ENCODE measurements at places on chromosomes 12 and 14.

GRCh38 chr12:72989458-72989947, 717.3 kb downstream of the TRHDE start:
- DNase-seq = no peak

DNA sequence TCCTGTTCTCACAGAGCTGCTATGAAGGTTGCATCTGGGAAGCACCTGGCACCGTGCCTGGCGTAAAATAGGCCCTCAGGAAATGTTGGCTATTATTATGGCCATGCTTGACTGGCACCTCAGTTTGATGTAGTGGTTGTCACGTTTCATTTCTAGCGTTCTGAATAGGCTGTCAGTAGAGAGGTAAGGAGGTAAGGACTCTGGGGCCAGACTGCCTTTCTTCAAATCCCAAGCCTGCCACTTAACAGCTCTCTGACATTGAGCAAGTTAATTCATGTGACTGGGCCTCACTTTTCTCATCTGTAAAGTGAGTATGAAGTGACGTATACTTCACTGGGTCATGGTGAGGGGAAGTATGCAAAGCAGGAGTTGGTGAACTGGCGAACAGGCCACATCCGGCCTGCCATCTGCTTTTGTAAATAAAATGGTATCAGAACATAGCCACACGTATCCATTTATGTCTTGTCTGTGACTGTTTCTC, 196.2 kb downstream of the CACNA1C start:
- no peak for DNase-seq

DNA sequence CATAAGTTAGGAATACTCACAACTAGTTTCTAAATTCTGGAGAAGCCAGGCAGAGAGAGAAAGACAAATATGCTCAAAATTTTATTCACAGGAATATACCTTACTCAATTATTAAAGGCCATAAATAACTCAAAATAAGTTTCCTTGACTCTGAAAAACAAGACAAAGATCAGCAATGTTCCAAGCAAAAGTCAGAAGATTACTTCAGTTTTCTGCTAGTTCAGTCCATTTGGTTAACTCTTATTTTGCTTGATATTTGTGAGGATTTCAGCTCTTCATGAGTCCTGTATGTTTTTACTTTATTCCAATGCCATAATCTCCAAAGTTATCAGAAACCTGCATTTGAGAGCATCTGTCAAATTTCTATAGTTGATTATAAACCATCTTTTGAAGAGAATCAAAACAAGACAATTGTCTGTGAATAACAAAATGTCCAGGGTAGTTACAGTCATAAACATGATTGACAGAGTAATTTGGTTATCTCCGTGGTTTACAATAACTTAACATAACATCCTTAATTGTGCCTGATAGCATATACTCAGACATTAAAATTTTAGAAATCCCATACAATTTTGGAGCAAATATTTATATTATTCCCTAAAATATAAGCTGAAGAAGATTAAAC, 17.1 kb downstream of the ASCL4 start:
- no peak for DNase-seq

DNA sequence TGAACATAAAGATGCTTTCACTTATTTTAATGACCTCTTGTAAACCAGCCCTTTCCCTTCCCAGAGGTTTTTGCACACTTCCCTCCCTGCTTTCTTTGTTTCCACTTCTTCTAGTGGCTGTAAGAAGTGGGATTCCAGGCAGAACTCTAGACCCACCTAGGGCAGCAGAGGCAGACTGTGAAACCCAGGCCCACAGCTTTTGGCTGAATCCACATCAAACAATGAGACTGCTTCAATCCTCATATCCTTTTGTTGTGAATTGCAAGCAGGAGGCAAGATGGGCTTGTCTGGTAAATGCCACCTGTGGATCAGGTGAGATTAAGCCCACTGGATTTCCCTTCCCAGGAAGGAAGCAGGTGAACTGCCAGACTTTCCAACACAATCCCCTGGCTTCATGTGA, 12.8 kb downstream of the CCDC177 start:
- DNase-seq = no peak

DNA sequence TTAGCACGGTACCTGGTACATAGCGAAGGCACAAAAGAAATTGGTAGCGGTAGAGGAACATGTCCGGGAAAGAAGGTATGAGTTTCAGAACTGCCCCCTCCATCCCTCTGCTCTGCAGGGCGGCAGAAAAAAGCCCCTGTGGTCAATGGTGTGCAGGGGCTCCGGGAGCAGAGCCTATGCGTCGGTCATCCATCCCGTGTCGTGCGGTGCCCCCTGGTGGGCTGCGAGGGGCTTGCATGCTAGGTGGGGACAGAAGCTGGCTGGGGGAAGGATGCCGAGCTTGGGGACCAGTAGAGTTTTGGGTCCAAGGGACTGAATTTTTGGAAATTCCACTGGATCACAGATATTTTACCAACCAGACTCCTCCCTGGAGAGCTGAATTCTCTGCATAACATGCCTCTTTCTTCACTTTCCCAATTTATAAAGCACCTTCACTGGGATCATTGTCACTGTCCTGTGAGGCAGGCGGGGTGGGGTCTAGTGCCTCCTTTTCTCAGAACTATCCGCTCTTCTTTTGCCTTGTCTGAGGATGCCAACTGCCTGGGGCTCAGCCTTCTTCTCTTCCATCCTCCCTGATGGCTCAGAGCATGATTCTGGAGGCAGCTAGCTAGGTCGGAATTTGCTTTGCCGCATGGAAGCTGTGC, 148.7 kb downstream of the SMOC1 start:
- DNase-seq = peak; percentile 7

DNA sequence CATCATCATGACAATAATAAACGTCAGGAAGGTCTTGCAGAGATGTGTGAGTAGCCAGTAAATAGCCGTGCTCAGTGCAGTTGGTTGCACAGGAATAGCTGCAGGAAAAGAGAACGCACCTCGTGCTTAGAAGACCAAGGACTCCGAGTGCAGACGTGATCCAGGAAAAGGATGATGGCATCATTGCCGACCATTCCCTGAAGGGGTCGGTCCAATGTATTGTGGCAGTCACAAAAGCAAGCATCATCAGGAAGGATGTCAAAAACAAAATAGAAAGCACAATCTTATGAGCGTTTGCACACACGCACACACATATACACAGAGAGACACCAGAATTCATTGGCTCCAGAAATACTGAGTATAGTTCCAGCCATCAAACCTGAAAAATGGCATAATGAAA, 12.8 kb downstream of the DUSP6 start:
- DNase-seq = no peak

GRCh38 chr12:104519190-104520019, 62.7 kb downstream of the CHST11 start:
- no peak for DNase-seq

DNA sequence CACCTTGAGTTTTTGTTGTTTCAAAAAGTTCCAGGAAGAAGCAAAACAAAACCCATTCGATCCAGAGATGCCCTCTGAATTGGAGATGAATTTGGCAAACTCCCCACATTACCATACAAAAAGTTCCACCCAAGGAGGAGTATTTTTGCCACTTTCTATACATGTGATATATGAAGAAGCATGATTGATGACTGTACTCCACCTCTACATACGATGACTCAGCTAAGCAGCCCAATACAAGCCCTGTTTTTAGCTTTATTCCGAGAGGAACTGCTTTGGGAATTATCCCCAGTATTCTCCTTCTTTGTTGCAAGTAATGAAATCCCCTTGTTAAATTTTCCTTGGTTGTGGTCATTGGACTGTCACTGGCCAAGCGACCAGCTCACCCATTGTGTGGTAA, 11.4 kb downstream of the TMEM253 start:
- no peak for DNase-seq

GRCh38 chr12:52818388-52818787, 4.5 kb upstream of the KRT4 start:
- DNase-seq = no peak

DNA sequence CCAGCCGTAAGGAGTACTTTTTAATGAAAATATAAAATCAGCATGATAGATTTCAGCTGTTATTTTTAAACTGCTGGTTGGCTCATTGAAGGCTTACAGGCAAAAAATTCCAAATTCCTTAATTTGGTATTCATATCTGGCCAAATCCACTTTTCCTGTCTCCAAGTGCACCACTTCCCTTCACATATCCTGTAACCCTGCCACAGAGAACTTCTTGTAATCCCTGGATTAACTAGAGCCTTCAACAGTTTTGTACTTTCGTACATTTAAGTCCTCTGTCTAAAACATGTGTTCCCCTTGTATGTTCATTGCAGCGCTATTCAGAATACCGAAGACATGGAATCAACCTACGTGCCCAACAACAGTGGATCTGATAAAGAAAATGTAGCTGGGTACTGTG, 9.6 kb downstream of the PUS7L start:
- no peak for DNase-seq

- DNase-seq = no peak
These were observed 93.7 kb downstream of the RMST start for GRCh38 chr12:97556302-97556779.

GRCh38 chr12:98449584-98449983, 65.8 kb upstream of the TMPO start:
- no peak for DNase-seq

DNA sequence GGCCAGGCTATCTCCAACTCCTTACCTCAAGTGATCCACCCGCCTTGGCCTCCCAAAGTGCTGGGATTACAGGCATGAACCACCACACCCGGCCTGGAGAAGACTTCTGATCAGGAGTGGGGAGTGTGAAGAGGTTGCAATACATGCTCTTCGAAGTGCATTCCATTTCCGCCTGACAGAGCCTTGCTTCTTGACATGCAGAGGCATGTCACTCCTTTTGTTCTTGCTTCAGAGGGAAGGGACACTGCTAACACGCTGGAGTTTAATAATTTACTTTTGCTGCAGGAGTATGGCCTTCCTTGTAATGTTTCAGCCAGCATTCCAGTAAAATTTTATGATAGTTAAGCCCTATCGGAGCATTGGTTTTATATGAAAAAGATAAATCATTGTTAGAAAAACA, 74.9 kb downstream of the SLC25A47 start:
- DNase-seq = no peak

Measured in stimulated activated CD8-positive, alpha-beta memory T cell treated with anti-CD3 and anti-CD28 coated beads, Interleukin-4, amount 100 ng/mL, for 1 hour (primary cell).